ENCODE measurements at places on chromosomes 5 and 9.

DNA sequence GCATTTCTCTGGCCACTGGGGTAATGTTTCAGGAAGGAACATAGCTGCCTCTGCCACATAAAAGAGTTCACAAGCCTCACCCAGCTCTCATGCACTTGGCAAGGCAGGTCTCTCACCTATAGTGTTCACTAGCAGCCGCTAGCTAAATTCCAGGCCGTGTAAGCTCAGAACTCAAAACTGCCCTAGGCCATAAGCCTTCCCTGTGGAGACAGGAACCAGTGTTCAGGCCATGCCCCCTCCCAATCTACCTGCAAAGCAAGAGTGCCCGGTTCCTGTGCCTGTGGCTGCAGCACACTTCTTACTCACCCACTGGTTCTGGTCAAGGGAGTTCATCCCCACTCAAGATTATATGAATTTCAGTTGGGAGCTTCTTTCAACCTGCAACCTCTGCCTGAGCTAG is 60.7 kb upstream of the ZNF169 start:
- DNase-seq = no peak

DNA sequence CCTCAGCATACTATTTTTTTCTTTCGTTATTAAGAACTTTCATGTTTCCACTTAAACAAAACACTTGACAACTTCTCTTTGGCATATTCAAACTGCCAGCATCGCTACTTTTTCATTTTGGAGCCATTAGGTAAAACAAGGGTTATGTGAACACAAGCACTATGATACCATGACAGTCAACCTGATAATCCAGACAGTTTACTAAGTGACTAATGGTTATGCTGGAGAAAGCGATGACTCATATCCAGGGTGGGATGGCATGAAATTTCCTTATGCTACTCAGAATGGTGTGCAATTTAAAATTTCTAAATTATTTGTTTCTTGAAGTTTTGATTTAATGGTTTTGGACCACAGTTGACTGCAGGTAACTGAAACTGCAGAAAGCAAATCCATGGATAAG is 29.9 kb upstream of the PRSS3 start:
- peak; percentile 58 for DNase-seq

DNA sequence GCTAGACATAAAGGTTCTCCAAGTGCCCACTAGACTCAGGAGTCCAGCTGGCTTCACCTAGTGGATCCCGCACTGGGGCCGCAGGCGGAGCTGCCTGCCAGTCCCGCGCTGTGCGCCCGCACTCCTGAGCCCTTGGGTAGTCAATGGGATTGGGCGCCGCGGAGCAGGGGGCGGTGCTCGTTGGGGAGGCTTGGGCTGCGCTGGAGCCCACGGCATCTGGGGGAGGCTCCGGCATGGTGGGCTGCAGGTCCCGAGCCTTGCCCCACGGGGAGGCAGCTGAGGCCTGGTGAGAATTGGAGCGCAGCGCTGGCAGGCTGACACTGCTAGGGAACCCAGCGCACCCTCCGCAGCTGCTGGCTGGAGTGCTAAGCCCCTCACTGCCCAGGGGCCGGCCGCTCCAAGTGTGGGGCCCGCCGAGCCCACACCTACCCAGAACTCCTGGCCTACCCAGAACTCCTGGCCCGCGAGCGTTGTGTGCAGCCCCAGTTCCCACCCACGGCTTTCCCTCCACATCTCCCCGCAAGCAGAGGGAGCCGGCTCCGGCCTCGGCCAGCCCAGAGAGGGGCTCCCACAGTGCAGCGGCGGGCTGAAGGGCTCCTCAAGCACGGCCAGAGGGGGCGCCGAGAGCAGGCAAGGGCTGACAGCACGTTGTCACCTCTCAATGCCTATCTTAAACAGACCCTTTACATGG is 260.7 kb upstream of the DMRT1 start:
- DNase-seq = no peak

DNA sequence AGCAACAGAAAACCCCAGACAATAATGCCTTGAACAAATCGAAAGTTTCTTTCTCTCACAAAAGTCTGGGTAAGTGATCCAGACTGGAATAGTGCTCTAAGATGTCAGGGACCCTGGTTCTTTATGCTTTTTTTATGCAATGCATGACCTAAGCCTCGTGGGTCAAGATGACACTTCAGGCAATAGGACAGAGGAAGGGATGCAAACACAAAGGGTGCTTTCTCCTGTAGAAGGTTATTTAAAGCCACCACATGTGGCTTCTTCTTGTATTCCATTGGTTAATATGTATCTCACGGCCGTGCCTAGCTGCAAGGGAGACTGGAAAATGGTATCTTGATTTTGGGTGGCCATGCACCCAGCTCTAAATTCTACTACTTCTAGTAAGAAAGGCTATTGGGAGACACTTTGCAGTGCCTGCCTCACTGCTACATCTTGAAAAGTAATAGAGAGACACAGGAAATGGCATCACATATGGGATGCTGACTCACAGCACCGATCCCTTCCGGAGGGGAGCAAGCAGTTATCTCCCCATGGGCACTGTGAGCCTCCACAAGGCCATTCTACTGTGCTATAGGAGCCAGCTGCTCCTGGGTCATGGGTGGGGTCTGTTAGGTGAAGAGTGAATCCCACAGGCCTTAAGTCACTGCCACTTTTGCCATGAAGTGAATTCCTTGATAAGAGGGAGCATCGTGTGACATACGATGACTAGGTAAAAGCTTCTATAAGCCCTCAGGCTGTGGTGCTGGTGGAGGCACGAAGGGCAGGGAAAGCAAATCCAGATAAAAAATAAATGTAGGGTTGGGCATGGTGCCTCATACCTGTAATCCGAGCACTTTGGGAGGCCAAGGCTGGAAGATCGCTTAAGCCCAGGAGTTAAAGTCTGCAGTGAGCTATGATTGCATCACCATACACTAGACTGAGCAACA is 32.5 kb upstream of the RAB14 start:
- no peak for DNase-seq

- no peak for DNase-seq
These were observed 28.7 kb upstream of the PDE8B start for GRCh38 chr5:77181596-77182304.

- peak; percentile 85 for DNase-seq
These were observed 534 bp downstream of the ERP44 start for GRCh38 chr9:100098046-100098886.

GRCh38 chr9:16191691-16192402 is 639.0 kb downstream of the CCDC171 start:
- peak; percentile 51 for DNase-seq

- DNase-seq = no peak
These were observed 58.4 kb upstream of the ALDH1A1 start for GRCh38 chr9:73011181-73011750.

GRCh38 chr9:134321946-134322741 is 4.1 kb upstream of the RXRA start:
- no peak for DNase-seq

DNA sequence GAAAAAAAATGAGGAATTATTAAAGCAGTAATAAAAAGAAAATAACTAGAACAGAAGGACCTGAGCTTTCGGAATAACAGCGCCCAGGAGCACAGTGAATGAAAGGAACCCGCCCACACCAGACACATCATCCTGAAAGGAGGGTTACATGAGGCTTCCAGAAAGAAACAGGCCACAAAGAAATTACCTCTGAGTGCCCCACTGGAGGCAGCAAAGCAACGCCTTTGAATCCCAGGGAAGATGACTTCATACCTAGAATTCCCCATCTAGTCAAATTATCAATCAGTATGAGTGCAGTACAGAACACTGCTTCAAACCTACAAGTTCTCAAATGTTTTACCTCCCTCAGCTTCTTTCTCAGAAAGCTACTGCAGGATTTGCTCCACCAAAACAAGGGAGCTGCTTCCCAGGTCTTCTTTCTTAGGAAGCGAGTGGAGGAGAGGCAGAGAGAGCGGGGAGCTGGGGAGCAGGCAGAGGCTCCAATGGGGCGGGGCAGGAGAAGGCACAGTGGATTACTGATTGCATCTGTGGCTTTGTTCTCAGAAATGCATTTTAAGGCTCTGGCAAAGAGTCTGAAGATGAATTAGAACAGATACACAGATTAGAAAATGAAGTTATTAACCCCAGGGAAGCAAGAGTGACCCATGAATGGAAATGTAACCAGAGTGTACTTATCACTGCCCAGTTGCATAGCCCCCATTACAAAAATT is 87.1 kb downstream of the SEMA4D start:
- DNase-seq = no peak

DNA sequence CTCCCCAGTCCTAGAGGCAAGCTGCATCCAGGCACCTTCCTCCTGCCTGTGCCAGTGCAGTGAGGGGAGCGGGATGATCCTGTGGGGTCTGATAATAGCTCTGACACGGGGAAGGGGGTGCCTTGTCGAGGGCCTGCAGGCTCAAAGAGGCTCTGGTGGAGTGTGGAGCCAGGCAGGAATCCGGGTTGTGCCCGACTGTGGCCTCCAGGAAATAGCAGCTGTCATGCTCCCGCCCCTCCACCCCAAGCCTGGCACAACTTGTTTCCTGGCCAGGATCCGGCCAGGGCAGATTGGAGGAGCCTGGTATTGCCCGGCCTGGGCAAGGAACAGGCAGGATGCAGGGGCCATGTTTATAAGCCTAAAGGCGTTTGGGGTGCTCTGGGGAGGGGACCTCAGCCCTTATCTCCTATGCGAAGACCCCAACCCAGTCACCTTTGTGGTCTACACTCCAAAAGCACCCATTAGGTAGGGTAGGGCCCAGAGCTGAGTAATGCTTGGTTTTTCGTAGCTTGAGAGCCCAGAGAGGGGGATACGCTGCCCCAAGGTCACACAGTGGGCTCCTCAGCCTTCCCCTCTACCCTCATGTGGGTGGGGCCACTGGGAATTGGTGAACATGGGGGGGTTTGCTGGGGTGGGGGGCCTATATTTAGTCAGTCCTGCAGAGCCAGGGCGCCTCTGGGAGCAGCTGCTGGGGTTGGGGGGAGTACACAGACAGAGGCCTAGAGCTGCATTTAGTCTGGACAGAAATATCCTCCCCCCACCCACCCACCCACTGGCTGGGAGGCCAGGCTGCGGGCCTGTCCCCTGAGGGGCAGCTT is 12.2 kb downstream of the CXXC5 start:
- no peak for DNase-seq

- DNase-seq = no peak
These were observed 41.3 kb upstream of the MEF2C start for GRCh38 chr5:88924330-88924657.

DNA sequence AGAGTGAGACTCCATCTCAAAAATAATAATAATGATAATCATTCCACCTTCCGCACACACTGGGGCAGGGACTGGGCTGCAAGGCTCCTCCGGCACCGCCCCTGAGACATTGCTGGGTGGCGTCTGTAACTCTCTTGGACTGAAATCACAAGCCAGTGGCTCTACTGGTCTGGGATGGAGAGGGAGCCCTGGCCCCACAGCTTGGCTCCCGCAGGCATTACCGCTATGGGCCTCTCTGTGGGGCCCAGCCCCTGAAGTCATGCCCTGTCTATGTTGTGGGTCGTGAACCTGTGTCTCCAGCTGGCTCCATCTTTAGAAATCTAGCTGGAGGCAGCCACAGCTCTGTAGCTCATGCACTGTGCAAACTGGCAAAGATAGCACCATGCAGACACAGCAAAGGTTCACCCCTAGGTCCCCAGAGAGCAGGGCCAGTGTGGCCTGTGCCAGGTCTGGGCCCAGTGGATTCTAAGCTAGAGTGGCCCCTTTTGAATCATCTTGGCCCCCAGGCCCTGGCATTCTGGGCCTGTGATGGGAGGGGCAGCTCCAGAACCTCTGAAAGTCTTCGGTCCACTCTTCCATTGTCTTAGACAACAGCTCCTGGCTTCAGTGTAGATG is 36.1 kb upstream of the COL5A1 start:
- no peak for DNase-seq

- DNase-seq = no peak
These were observed 4.3 kb upstream of the IL17B start for GRCh38 chr5:149383399-149383798.

GRCh38 chr5:177089127-177089526 is 2.4 kb downstream of the FGFR4 start:
- no peak for DNase-seq

DNA sequence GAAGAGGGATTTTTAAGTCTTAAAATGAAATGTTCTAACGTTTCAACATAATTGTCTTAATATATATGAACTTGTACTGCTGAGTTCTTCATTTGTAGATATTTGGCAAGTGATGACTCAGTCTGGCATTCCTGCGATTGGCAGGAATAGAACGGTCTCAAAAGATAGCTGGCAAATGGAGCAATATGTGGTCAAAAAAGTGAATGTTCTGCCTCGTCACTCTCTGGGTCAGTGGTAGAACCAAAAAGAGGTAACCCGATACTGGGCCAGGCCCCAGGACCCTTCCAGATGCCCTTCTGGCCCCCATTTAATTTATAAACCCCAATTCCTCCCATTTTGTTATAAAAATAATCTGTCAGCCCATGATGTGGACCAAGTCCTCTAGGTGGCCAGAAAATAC is 39.2 kb downstream of the ZNF366 start:
- no peak for DNase-seq

- no peak for DNase-seq
These were observed 5.0 kb downstream of the CMYA5 start for GRCh38 chr5:79694652-79695051.

GRCh38 chr9:134149380-134149779 is 13.5 kb downstream of the WDR5 start:
- no peak for DNase-seq

GRCh38 chr5:130164966-130165365 is 260.7 kb downstream of the CHSY3 start:
- DNase-seq = no peak

DNA sequence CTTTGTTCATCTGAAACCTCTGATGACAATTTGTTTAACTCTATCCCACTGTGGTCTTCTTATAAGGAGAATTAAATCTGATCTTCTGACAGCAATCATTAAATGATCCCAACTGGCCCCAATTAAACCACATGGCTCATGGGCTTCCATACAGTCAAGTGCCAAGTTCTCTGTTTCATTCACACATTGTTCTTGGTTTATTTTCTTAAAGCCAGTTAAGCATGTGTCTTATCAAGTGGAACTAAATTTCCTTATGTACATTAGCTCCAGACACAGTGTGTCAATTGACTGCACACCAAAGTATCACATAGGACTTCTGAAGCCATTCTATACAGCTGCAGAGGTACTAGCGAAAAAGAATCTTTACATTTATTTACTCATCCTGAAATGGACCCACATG is 51.2 kb downstream of the MEF2C start:
- no peak for DNase-seq

DNA sequence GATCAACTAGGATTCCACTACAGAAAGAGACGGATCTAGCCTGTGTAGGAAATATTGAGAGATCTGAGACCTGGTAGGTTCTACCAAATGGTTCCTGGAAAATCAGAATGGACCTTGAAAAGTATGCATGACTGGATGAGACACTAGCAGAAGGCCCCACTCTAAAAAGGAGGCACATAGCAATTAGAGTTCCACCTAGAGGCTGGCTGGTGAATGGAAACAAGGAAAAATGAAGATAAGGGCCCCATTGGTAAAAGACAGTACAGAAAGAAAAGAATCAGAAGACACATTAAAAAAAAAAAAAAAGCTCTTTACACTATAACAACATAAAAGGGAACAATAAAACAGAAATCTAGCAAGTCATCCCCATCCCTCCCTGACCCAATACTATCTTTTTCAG is 518.5 kb downstream of the NR2F1-AS1 start:
- no peak for DNase-seq
